GM12865 (cell line): ENCODE measurements at places on chromosomes 2 and 18.

DNA sequence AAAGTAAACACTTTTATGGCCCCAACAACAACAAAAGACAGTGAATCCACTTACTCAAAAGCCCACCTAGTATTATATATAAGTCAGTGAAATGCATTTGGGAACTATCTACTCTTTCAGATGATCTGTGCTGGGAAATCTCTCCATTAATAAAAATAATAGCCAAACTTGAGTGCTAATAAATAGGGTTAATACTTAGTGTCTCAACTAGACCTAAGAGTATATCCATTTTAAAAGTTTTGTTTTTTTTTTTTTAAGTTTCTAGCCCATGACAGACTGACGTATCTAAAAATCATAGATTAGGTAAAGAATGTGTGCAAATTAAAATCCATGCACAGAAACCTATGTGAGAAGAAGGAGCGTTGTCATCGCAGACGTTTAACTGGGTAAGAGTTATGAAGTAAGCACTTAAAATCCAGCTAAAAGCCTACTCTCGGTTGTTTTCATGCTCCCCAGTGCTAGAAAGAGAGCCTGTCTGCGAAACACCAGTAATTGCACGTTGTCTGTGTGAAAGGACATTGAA lies 83.4 kb upstream of the PELI1 start:
- no peak for DNase-seq

DNA sequence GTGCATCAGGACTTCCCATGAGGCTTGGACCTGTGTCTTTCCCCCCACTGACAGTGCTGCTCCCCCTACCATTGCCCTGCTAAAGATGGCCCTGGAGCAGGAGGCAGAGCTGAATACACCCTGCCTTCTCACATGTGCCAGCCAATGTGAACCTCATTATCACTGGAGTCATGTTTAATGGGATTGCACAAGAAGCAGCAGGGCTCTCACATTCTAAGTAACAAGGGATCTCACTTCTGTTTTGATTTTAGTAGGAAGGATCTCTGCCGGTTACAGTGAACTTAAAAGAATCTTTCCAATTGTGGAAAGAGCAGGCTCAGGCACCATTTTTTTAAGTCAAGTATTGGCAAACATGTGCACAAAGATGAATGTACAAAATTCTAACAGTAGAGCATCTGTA lies 322.1 kb upstream of the MEX3C start:
- no peak for DNase-seq

- DNase-seq, result peak; percentile 23
Measured at GRCh38 chr2:96305979-96306308, 598 bp upstream of the SNRNP200 start.

- no peak for DNase-seq
Measured at GRCh38 chr2:208983486-208983885, 440.4 kb upstream of the MAP2 start.

DNA sequence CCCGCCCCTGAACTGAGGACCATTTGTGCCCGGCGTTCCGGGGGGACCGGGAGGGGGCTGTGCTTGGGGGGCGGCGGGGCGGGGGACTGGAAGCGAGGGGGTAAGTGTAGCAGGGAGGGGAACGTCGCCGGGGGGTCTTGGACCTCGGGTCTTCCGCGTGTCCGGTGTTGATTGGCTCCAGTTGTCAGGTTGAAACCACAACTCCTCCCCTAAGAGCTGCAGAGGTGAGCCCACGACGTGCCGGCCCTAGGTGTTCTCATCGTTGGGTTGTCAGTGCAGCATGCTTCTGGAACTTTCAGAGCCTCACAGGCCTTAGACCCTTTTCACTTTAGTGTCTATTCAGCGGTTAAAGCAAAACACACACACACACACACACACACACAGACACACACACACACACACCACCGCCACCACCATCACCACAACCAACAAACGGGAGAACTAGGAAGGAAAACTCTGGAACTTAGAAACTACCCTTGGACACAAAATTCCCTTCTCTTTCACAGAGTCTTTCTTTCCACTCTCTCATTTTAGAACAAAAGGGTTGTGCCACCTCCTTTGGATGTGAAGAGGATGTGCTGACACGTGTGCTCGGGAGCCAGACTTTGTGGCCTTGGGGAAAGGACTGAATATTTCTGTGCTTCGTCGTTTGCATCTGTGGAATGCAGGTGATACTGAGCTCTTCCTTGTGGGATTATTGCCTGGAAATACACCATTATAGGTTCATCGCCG lies 6.7 kb upstream of the DLX2 start:
- DNase-seq, result no peak

GRCh38 chr2:1744151-1744445 lies 217 bp downstream of the PXDN start:
- DNase-seq, result no peak

DNA sequence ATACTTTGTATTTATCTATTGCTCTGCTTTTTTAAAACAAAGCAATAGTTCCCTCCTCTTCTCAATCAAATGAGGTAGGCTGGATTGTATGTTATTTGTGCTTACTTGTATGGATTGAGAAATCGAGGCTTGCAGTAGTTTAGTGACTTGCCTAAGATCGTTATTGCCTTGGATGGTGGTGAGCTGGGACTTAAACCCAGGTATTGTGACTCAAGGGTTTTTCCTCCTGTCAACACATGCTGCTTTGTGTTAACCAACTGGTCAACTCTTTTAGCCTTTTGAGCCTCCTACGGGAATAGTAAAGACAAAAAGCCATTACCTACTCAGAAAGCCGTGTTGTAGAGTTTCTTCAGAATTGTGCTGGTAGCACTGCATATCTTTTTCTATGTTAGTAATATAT lies 95.2 kb upstream of the THUMPD2 start:
- DNase-seq, result no peak

- DNase-seq, result no peak
Measured at GRCh38 chr2:183079139-183079775, 710 bp downstream of the DUSP19 start.

DNA sequence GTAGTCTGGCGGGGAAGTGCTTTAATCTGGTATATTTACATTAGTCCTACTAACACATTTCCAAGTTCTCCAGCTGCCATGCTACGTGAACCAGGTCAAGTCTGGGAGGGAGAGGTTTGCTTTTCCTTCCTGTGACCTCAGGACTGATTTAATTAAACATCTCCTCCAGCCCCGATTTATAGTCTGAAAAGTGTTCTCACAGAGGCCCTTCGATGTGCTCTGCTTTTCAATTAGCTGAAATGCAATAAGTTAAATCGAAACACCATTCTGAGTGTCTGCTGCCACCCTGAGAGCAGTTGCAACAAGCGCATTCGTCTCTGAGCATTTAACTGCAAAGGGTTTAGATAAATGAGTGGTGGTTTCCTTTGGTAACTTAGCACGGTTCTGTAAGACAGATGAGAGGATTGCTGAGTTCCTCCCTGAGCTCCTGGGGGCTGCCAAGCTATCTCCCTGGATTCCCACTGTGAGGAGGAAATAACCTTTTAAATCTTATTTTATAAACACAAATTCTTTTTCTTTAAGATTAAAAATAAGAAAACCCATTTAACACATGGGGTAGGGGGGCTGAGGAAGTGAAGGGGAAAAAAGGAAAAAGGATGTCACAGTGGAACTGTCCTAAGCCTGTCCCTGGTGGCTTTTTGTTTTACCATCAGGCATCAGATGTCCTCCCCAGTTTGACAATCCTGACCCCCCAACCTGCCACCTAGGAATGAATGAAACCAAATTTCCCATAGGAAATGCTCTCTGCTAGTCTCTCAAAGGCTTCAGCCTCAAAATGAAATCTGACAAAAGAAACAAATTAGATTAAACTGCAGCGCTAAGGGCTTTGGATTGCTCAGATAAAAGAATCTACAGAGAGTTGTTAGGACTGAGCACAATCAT lies 56.5 kb upstream of the CREB1 start:
- peak; percentile 73 for DNase-seq

DNA sequence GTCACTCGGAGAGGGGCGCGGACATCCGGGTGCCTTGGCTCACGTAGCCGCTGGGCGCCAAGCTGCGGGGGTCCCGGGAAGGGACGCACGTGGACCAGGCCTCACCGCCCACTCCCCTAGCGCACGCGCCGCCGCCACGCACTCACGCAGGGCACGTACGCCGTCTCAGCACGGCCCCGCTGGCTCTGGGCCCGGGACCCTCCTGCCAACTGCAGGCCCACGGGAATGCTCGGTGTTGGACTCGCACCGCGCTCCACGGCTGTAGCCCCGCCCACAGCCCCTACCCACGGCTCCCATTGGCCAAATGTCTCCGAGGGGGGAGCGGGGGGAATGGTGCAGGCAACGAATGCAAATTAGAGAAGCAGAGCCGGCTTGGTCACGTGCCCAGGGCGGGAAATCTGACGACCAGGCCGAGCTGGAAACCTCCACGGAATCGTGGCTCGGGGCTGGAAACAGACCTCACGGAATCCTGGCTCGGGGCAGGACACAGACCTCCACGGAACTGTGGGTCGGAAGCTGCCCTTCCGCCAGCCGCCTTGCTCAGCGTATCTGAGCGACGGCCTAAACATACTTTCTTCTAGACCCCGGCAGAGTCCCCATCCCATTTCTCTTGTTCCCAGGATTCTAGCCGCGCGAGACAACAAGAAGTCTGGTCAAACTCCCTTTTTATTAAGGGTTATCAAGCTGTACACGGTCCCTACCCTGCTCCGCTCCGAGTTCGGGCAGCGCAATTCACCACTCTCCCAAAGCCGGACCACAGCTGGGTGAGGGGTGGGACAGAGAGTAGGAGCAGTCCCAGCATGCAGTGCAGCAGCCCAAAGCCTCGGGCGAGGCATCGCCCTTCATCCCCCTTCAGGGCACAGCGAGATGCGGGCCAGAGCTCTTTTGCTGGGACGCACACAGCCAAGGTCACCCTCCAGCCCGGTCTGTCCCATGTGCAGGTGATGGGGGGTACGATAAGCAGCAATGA lies at the start of gene ABCB6:
ABCB6 (minus strand) TSS at position 227 of the 970 bp plus-strand sequence. CDS start 285 bp downstream, outside the sequence.
- DNase-seq, result peak; percentile 92

DNA sequence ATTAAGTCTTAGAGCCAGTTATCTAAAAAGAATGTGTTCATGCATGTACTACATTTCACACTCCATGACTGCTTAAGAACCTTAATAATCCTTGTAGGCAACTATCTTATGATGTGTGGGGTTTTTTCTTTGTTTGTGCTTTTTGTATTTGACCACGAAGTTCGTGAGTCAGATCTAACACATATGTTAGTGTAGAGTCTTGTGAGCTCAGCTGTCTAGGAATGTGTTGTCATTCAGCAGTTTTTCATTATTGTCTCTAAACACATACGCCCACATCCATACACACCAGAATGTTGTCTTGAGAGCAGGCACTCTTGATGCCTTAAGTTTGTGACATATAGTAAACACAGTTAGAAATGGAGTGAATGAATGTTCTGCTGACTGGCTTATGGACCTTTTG lies 38.4 kb downstream of the CAB39 start:
- peak; percentile 28 for DNase-seq

GRCh38 chr2:170554278-170554955 lies 160.7 kb upstream of the SP5 start:
- DNase-seq, result no peak

DNA sequence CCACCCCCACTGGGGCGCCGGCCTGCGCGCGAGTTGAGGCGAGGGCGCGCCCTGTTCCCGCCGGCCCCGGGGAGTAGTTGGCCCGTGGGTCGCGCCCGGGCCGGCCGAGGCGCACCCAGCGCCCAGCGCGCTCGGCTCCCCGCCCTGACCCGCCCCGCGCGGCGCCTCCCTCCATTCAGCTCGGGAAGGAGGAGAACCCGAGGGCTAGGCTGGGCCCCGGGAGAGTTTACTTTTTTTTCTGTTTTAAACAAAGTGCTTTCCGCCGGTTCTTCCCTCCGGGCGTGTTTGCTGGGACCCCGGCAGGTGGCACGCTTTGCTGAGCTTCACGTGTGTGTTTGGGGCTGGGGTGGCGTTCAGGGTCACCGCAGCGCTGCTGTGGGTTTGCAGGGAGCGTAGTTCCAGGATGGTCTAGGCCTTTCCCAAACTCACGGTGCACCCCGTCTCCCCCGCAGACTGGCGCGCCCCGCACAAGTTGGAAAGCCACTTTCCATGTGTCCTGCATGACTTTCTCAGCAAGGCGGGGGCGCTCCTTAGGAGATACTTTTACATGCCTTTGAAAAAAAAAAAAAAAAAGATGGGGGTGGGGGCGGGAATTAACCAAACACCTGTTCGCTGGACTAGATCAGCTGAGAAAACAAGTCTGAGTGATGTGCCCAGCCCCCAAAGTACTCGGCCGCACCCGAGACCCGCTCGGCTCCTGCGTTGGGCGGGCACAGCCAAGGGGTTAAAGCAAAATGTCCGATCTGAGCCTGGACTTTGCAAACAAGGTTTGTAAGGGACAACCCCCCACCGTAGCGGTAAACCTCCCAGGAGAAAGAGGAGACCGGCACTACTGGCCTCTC lies 825 bp downstream of the ITGA6 start:
- peak; percentile 10 for DNase-seq

DNA sequence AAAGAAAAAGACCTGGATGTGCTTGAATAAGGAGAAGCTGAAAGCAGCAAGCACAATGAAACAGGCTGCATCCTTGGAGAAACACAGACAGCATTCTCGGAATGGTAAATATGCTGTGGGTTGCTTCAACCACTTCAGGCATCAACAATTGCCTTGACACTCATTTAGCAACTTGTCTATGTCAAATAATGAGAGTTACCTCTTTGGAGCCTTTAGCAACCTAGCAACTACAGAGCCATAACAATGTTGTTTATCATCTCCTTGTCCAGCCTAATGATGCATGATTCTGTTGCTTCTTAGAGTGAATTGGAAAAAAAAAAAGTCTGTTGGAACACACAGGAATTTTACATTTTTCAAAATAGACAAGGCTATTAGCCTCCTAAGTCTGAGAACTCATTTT lies 410.6 kb downstream of the PIK3C3 start:
- DNase-seq, result no peak

- DNase-seq, result no peak
Measured at GRCh38 chr2:224924631-224925030, 117.6 kb downstream of the DOCK10 start.

DNA sequence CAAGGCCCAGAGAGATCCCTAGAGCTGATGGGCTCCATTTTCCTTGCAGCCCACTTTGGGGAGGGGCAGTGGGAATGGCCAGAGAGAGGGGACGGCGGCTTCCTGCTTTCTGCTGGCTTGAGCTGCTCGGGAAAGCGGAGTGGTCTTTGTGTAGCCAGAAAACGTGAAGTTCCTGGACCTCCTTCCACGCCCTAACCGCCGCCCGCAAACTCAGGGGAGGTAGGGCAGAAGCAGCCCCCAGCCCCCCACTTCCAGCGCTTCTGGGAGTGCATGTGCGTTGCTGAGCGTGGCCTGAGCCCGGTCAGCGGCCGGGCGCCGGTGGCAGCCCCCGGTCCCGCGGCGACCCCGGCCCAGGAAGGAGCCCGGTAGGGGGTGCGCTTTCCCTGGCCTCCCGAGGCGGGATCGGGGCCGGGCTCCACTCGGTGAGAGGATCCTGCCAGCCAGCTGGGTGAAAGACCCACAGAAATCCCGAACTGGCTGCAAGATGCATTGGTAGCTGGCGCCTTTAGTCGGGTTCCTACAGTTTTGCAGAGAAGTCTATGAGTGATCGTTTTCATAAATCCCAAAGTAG lies 25.3 kb upstream of the BOD1L2 start:
- no peak for DNase-seq

DNA sequence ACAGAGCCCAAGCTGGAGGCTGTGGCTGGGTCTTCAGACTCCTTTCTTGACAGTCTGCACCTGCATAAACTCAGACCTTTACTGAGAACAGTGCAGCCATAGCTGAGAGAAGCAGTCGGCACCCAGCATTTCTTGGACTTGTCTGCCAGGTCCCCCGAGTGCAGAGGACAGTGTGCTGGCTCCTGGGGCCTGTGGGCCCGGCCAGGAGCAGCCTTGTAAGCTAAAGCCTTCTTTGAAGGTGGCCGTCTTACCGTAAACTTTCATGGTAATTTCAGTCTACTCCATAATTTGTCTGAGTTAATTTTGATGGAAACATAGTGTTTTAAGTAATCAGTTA lies 70.9 kb downstream of the LRRFIP1 start:
- DNase-seq, result no peak

- DNase-seq, result no peak
Measured at GRCh38 chr2:214713080-214713830, 96.2 kb downstream of the BARD1 start.

GRCh38 chr2:11344956-11345677 lies 681 bp upstream of the ROCK2 start:
- DNase-seq, result peak; percentile 49
